ENCODE measurements at places on chromosomes 5 and 9. TPM values are rescaled to one million over a fixed set of nuclear protein-coding genes. Genes with fewer than 3 reads are reported as not detected.

The CEMIP2 gene
- total RNA-seq: 58.8 TPM

The TEX48 gene
- not detected for total RNA-seq

The PRR16 gene
- total RNA-seq: 0.23 TPM

The BAAT gene
- total RNA-seq: not detected

The SELENOP gene
- total RNA-seq: 2.1 TPM

The GPR150 gene
- not detected for total RNA-seq
